ENCODE measurements at places on chromosomes 5 and 9.
A peak's percentile ranks its signal among the peaks of the same experiment; 100 is the strongest.

- DNase-seq, result no peak
Observed at GRCh38 chr5:67308988-67309688, 112.5 kb upstream of the CD180 start.

DNA sequence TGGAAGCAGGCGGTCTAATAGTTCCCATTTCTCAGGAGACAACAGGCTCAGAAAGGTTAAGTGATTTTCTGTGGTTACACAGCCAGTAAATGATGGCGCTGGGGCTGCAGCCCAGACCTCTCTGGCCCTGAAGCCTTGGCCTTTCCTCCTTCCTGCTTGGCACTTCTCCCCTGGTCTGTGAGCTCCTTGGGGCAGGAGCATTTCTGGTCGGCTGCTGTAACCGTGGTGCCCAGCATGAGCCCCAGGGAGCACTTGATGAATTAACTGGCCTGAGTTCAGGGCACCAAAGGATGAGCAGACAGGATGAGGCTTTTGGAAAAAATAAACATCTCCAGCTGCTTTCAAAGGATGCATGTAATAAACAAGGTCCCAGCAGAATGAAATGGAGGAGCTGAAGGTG is 30.2 kb downstream of the CDHR2 start:
- DNase-seq, result no peak

- DNase-seq, result no peak
Observed at GRCh38 chr5:149445739-149446369, 66.8 kb upstream of the IL17B start.

DNA sequence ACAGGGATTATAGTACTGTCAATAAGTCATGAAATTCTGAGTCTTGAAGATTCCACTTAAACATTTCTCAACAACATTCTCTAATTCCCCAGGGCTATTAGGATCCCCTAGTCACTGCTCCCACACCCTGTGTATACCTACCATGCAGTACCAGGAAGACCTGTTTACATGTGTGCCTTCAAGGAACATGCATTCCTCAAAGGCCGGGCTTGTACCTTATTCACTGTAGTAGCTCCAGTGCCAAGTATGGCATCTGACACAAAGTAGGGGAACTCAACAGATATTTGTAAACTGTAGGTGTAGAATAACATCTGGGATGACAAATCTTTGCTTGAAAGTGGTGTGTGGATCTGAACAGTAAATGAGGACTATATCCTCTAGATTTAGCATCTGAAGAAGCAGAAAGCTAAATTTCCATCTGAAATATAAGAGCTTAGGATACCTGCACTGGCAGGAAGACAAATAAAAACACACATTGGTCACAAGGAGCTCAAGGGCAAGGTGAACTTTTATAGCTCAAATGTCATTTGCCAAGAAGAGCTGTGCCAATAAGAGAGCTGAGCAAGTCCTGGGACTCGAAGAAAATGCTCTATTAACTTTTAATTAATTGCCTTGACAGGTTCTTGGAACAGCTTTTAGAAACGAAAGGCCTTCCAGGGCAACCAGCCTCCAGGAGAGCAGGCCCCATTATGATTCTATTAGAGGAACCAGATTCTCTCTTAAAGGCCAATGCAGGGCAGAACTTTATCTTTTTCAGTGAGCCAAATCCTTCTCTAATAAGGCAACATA is 52.3 kb upstream of the MYOT start:
- no peak for DNase-seq

- no peak for DNase-seq
Observed at GRCh38 chr9:131833906-131834305, 94.0 kb upstream of the RAPGEF1 start.

DNA sequence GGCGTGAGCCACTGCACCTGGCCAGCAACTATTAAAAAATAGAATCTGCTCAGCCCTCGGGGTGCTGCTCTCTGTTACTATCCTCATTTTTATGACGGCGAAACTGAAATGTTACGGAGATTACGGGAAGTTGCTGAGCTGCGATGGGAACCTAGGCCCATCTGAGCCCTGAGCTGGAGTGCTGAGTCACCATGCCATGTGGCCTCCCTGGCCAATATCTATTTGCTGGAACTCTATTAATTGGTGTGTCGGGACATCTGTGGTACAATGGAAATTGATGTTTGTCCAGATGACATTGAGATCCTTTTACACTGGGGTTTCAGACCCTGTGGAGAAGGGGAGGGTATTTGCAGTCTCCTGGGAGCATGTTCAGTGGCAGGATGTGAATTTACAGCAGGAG is 8.1 kb downstream of the PRDM12 start:
- no peak for DNase-seq

DNA sequence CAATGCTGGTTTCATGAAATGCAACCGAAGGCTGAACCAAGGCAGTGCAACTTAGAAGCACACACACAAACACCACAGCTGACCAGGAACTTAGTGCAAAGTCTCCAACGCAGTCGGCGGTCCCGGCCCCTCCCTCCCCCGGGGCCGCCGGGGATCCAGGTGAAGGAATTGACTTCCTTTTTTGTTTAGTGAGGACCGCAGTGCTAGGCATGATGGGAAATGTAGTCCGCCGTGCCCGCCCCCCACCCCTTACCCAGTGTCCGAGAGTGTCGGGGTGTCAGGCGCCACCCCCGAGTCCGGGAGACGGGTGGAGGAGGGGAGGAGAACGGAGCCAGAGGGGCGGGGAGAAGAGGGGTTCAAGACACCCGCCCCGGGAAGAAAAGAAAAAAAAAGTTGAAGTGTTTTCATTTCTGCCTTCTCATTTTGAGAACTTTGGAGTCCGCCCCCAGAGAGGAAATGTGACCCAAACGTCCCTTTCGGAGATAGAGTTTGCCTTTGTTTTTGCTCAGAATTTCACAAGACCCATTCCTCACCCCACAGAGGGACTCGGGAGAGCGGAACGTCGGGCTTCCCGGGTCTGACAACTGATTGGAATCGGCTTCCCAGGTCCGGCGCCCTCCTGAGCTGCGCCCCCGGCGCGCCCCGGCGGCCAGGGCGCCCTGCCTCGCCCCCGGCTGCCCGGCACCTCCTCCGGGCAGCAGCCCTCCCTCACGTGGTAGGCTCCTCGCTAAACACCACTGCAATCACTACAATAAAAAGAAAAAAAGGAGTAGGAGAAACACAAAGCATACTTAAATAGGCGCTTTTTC is 2.0 kb downstream of the IER5L start:
- DNase-seq, result peak; percentile 86

DNA sequence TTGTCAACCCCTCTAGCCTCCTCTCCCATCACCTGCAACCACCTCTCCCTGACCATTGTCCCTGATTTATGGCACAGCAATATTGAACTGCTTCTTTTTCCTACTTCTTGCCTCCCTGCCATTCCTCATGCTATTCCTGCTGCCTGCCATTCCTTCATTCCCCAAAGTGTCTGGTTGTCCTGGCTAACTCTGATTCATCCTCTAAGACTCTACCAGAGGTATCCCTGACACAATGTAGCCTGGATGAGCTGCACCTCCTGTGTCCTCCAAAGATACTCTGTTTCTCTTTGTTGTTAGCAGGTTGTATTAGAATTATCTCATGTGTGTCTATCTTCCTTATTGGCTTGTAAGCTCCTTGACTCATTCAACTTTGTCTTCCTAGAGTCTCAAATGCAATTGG is 53.5 kb upstream of the PTPN3 start:
- no peak for DNase-seq

GRCh38 chr5:143428155-143428554 is 24.7 kb upstream of the NR3C1 start:
- DNase-seq, result no peak

- DNase-seq, result no peak
Observed at GRCh38 chr5:63700241-63700640, 262.0 kb downstream of the HTR1A start.

All from WTC11 (cell line).